ENCODE measurements at places on chromosomes 13 and 19. TPM values are rescaled to one million over a fixed set of nuclear protein-coding genes. Genes with fewer than 3 reads are reported as not detected.
A peak's percentile ranks its signal among the peaks of the same experiment; 100 is the strongest.

The MAMSTR gene
- 0.42 TPM for total RNA-seq

The DENND1C gene
- total RNA-seq, result 104 TPM

The ACP7 gene
- total RNA-seq, result not detected

The ZNF665 gene
- total RNA-seq, result 0.78 TPM

GRCh38 chr19:38079926-38080380 lies 144.1 kb downstream of the DPF1 start:
- H3K4me3 ChIP-seq, result no peak overlapping the region
- peaks cover 10% of the 10 kb centered on the region for H3K4me1 ChIP-seq
- H3K36me3 ChIP-seq, result peaks cover 4% of the 10 kb centered on the region
- H3K27ac ChIP-seq, result peak overlapping the region; percentile 69

GRCh38 chr19:6056801-6057650 lies 53.3 kb downstream of the RFX2 start:
- H3K27me3 ChIP-seq, result peaks cover 5% of the 10 kb centered on the region
- no peaks in the 10 kb centered on the region for H3K36me3 ChIP-seq
- H3K27ac ChIP-seq, result peak overlapping the region; percentile 90
- no peak for DNase-seq
- peaks cover 40% of the 10 kb centered on the region for H3K4me1 ChIP-seq

GRCh38 chr19:16019691-16020448 lies 56.4 kb upstream of the TPM4 start:
- H3K4me1 ChIP-seq, result no peaks in the 10 kb centered on the region
- H3K36me3 ChIP-seq, result no peaks in the 10 kb centered on the region
- H3K27ac ChIP-seq, result no peak overlapping the region
- no peak overlapping the region for H3K4me3 ChIP-seq
- H3K27me3 ChIP-seq, result no peaks in the 10 kb centered on the region

The ZNF528 gene
- total RNA-seq, result 8.1 TPM

GRCh38 chr13:34290661-34291060 lies 472.7 kb downstream of the RFC3 start:
- no peaks in the 10 kb centered on the region for H3K27me3 ChIP-seq
- no peak overlapping the region for H3K27ac ChIP-seq
- H3K36me3 ChIP-seq, result no peaks in the 10 kb centered on the region
- H3K4me3 ChIP-seq, result no peak overlapping the region
- no peaks in the 10 kb centered on the region for H3K4me1 ChIP-seq
- DNase-seq, result no peak

The ANKRD24 gene
- 0.75 TPM for total RNA-seq

- no peak overlapping the region for H3K4me3 ChIP-seq
- H3K4me1 ChIP-seq, result no peaks in the 10 kb centered on the region
- no peak overlapping the region for H3K27ac ChIP-seq
- no peak for DNase-seq
- peaks cover 4% of the 10 kb centered on the region for H3K36me3 ChIP-seq
- H3K27me3 ChIP-seq, result peaks cover 32% of the 10 kb centered on the region
Observed at GRCh38 chr13:76955193-76955592, 6.9 kb downstream of the ACOD1 start.

The KLK4 gene
- total RNA-seq, result not detected

The ZNF234 gene
- total RNA-seq, result 5.5 TPM

The GRIN3B gene
- 1.8 TPM for total RNA-seq

The CD70 gene
- total RNA-seq, result 3.0 TPM

The CRLF1 gene
- total RNA-seq, result not detected

DNA sequence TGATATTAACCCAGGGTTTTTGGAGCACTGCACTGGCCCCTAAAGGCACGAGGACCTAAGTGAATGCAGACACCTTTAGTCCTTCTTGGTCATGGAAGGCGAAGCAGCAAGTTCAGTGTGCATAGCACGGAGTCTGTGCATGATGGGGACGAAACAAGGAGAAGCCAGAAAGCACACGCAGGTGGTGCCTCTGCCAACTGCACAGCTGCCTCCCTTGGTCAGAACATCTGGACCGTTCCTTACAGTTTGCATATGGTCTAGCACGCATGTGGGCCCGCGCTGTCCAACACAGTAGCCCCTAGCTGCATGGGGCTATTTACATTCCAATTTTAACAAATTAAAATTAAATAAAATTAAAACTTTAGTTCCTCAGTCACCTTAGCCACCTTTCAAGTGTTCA lies 44.0 kb downstream of the FLT3 start:
- H3K4me1 ChIP-seq, result peaks cover 4% of the 10 kb centered on the region
- no peak overlapping the region for H3K27ac ChIP-seq
- H3K4me3 ChIP-seq, result no peak overlapping the region
- no peak for DNase-seq

DNA sequence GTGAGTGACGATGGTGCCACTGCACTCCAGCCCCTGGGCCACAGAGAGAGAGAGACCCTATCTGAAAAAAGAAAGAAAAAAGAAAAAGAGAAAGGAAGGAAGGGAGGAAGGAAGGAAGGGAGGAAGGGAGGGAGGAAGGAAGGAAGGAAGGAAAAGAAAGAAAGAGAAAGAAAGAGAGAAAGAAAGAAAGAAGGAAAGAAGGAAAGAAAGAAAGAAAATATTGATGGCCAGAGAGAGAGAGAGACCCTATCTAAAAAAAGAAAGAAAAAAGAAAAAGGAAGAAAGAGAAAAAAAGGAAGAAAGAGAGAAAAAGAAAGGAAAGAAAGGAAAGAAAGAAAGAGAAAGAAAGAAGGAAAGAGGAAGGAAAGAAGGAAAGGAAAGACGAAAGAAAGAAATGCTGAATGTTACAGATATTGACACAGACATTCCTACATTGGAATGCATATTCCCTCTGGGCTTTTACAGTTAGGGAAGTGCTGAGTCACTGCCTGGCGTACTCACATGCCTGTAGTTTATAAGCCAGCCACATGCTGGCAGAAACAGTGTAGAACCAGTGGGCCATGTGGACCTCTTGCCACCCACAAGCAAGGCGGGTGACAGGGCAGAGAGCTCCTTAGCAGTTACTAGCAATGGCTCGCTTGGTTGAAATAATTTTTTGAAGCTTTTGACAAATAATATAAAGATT lies 34.6 kb upstream of the SLC46A3 start:
- H3K27ac ChIP-seq, result peak overlapping the region; percentile 37
- no peak for DNase-seq
- peaks cover 14% of the 10 kb centered on the region for H3K4me1 ChIP-seq
- no peak overlapping the region for H3K4me3 ChIP-seq
- no peaks in the 10 kb centered on the region for H3K27me3 ChIP-seq

GRCh38 chr19:42176649-42176989 lies 40.9 kb downstream of the DEDD2 start:
- H3K4me1 ChIP-seq, result peaks cover 16% of the 10 kb centered on the region
- no peak overlapping the region for H3K4me3 ChIP-seq
- peaks cover 5% of the 10 kb centered on the region for H3K36me3 ChIP-seq
- peak overlapping the region; percentile 29 for H3K27ac ChIP-seq
- DNase-seq, result no peak
- H3K27me3 ChIP-seq, result peaks cover 17% of the 10 kb centered on the region

GRCh38 chr19:51660975-51661600 lies 14.5 kb upstream of the SIGLEC14 start:
- no peak overlapping the region for H3K27ac ChIP-seq
- DNase-seq, result peak; percentile 14
- H3K4me3 ChIP-seq, result no peak overlapping the region
- H3K36me3 ChIP-seq, result peaks cover 9% of the 10 kb centered on the region

The ZNF439 gene
- 8.4 TPM for total RNA-seq

DNA sequence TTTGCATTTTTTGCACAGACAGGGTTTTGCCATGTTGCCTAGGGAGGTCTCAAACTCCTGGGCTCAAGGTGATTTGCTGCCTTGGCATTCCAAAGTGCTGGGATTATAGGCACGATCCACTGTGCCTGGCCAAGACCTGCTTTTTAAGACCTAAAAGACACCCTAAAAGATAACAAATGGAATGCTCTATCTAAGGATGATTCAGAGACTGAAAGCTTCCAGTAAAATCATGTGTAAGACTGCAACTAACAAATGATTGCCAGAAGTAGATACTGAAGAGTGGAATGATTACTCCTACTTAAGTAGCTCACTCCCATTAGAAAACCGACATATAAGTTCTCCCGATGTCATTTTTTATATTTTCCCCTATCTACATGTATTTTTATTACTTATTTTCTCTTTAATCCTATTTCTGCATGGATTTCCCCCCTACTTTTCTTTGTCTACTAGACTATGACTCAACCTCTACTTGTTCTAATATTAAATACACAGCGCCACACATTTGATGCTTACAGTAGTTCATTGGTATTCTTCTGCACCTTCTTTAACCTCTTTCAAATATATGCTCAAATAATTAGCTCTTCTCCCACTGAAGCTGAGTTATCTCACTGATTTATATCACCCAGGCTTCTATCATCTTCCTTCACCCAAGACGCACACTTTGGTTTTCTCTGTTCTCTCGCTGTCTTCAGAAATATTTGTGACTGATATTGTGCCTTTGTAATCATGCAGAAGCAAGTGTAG lies 32.2 kb upstream of the KLF12 start:
- H3K4me1 ChIP-seq, result no peaks in the 10 kb centered on the region
- H3K27ac ChIP-seq, result no peak overlapping the region
- H3K27me3 ChIP-seq, result peaks cover 13% of the 10 kb centered on the region
- H3K4me3 ChIP-seq, result no peak overlapping the region

The TMEM238 gene
- total RNA-seq, result 14.6 TPM

The RAX2 gene
- not detected for total RNA-seq

The ZNF850 gene
- total RNA-seq, result 2.4 TPM

DNA sequence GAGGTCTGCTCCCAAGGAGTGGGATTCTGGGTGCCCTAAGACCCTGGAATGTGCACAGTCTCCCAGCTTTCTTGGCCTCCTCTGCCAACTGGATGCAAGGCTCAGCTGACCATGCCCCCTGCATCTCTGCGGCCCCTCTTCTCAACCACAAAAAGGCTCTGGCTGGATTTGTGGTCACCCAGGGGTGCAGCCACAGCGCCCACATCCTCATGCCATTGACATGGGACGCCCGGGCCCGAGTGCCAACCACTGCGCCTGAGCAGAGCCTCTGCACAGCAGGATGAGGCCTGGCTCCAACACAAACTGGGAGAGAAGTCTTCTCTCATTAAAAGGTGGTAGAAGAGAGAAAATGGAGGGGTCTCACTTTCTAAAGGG lies 103.5 kb downstream of the FOXO1 start:
- H3K4me3 ChIP-seq, result peak overlapping the region; percentile 41
- peaks cover 60% of the 10 kb centered on the region for H3K4me1 ChIP-seq
- H3K27ac ChIP-seq, result peak overlapping the region; percentile 85
- H3K36me3 ChIP-seq, result no peaks in the 10 kb centered on the region
- H3K27me3 ChIP-seq, result no peaks in the 10 kb centered on the region
- no peak for DNase-seq

GRCh38 chr19:5976768-5977167 lies 1.2 kb downstream of the RANBP3 start:
- peaks cover 8% of the 10 kb centered on the region for H3K36me3 ChIP-seq
- peak overlapping the region; percentile 95 for H3K27ac ChIP-seq
- peak overlapping the region; percentile 98 for H3K4me3 ChIP-seq
- no peaks in the 10 kb centered on the region for H3K27me3 ChIP-seq
- no peak for DNase-seq

- no peak overlapping the region for H3K4me3 ChIP-seq
- peaks cover 2% of the 10 kb centered on the region for H3K4me1 ChIP-seq
- H3K36me3 ChIP-seq, result peaks cover 5% of the 10 kb centered on the region
- H3K27me3 ChIP-seq, result no peaks in the 10 kb centered on the region
Observed at GRCh38 chr19:44986389-44986788, 14.9 kb upstream of the RELB start.

- peaks cover 33% of the 10 kb centered on the region for H3K27me3 ChIP-seq
- peaks cover 4% of the 10 kb centered on the region for H3K36me3 ChIP-seq
- H3K4me3 ChIP-seq, result no peak overlapping the region
- peaks cover 4% of the 10 kb centered on the region for H3K4me1 ChIP-seq
- no peak for DNase-seq
Observed at GRCh38 chr19:13002166-13002898, 7.1 kb downstream of the NFIX start.

The PCSK4 gene
- 3.3 TPM for total RNA-seq

The RGS9BP gene
- total RNA-seq, result 0.52 TPM

The ERICH4 gene
- not detected for total RNA-seq

DNA sequence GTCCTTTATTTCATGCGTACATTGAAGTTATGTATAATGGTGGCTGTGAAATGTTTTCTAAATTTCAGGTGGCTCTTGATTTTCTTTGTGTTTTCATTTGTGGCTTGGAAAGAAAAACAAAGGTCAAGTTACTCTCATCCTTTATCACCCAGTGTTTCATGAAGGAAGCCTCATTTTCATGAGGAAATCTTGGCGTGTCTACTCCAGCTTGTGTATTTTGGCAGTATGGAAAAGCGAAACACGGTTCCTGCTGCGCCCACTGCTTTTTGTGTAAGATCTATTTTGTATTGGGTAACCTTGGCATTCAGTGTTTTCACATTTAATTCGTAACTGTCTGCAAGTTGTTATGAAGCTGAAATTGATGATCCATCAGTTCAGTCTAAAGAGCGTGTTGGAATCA lies 147.0 kb upstream of the RNF113B start:
- H3K4me1 ChIP-seq, result peaks cover 2% of the 10 kb centered on the region
- H3K27ac ChIP-seq, result no peak overlapping the region
- no peak for DNase-seq
- H3K4me3 ChIP-seq, result no peak overlapping the region

- H3K27me3 ChIP-seq, result peaks cover 36% of the 10 kb centered on the region
- no peak for DNase-seq
Observed at GRCh38 chr13:27321468-27322431, 51.1 kb downstream of the RASL11A start.

- no peaks in the 10 kb centered on the region for H3K27me3 ChIP-seq
- peak overlapping the region; percentile 61 for H3K27ac ChIP-seq
- H3K36me3 ChIP-seq, result peaks cover 3% of the 10 kb centered on the region
- H3K4me1 ChIP-seq, result peaks cover 28% of the 10 kb centered on the region
Observed at GRCh38 chr13:108266321-108266990, 3.1 kb upstream of the TNFSF13B start.

GRCh38 chr19:2775556-2776430 lies 7.3 kb downstream of the SGTA start:
- H3K36me3 ChIP-seq, result no peaks in the 10 kb centered on the region
- peak overlapping the region; percentile 91 for H3K4me3 ChIP-seq
- peak overlapping the region; percentile 96 for H3K27ac ChIP-seq
- H3K27me3 ChIP-seq, result no peaks in the 10 kb centered on the region
- H3K4me1 ChIP-seq, result peaks cover 25% of the 10 kb centered on the region
- DNase-seq, result peak; percentile 34

The EBI3 gene
- not detected for total RNA-seq

The CERS1 gene
- not detected for total RNA-seq

GRCh38 chr19:19385896-19386869 lies 19.3 kb upstream of the GATAD2A start:
- H3K4me3 ChIP-seq, result peak overlapping the region; percentile 98
- peaks cover 50% of the 10 kb centered on the region for H3K4me1 ChIP-seq
- no peaks in the 10 kb centered on the region for H3K36me3 ChIP-seq
- DNase-seq, result peak; percentile 32
- peak overlapping the region; percentile 99 for H3K27ac ChIP-seq
- no peaks in the 10 kb centered on the region for H3K27me3 ChIP-seq

GRCh38 chr19:8329996-8330395 lies 8.7 kb downstream of the RPS28 start:
- no peak overlapping the region for H3K4me3 ChIP-seq
- H3K27me3 ChIP-seq, result no peaks in the 10 kb centered on the region
- no peak overlapping the region for H3K27ac ChIP-seq

The LGALS14 gene
- total RNA-seq, result not detected

GRCh38 chr13:97371486-97372109 lies 62.4 kb upstream of the RAP2A start:
- no peak overlapping the region for H3K4me3 ChIP-seq
- peaks cover 17% of the 10 kb centered on the region for H3K4me1 ChIP-seq
- peaks cover 9% of the 10 kb centered on the region for H3K36me3 ChIP-seq
- no peak for DNase-seq
- H3K27me3 ChIP-seq, result no peaks in the 10 kb centered on the region

The LGALS13 gene
- not detected for total RNA-seq

- no peak for DNase-seq
- no peak overlapping the region for H3K27ac ChIP-seq
- H3K27me3 ChIP-seq, result no peaks in the 10 kb centered on the region
- no peak overlapping the region for H3K4me3 ChIP-seq
Observed at GRCh38 chr13:103961784-103962183, 895.6 kb upstream of the SLC10A2 start.
